ENCODE measurements at places on chromosomes 12 and 14.

DNA sequence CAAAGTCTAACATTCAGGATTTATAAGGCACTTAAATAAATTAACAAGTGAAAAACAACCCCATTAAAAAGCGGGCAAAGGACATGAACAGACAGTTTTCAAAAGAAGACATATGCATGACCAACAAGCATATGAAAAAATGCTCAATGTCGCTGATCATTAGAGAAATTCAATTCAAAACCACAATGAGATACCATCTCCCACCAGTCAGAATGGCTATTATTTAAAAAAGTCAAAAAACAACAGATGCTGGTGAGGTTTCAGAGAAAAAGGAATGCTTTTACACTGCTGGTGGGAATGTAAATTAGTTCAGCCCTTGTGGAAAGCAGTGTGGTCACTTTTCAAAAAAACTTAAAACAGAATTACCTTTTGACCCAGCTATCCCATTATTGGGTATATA, 60.7 kb upstream of the BDKRB2 start:
- no peak for DNase-seq

DNA sequence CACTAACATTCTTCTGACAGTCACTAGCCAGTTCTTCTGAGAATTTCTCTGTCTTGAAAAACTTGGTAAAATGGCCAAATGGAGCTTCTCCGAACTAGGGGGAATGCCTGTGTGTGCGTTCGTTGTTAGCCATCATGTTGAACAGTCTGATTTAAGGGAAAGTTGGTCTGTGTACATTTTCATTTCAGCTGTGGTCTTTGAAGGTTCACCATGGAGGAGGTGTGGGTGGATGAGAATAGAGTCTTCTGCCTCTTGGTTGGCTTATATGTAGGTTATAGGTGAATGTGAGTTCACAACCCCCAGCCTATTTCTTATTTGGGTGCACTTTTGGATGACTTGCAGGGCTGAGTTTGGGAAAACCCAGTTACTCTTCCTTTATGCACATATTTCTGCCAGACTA, 12.9 kb downstream of the ETV6 start:
- no peak for DNase-seq

DNA sequence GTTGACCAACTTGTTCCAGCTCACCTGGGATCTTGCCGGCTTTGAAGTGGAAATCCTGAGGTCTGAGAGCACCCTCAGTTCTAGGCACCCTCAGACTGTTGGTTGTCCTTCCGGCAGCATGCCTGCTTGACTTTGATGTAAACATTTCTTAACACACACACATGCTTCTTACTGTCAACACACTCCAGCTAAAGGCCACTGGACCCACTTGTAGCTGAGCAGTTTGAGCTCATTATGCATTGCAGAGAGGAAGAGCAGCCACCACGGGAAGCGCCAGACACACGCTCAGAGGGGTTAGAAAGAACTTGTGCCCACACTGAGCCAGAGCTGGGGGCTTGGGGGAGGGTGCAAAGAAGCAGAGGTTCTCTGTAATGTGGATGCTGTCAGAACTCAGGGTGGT, 55.8 kb downstream of the TNFAIP2 start:
- DNase-seq: no peak

GRCh38 chr14:59510001-59510400, 25.7 kb downstream of the JKAMP start:
- no peak for DNase-seq

- DNase-seq: no peak
Measured at GRCh38 chr12:128276471-128276870, 9.5 kb downstream of the TMEM132C start.

DNA sequence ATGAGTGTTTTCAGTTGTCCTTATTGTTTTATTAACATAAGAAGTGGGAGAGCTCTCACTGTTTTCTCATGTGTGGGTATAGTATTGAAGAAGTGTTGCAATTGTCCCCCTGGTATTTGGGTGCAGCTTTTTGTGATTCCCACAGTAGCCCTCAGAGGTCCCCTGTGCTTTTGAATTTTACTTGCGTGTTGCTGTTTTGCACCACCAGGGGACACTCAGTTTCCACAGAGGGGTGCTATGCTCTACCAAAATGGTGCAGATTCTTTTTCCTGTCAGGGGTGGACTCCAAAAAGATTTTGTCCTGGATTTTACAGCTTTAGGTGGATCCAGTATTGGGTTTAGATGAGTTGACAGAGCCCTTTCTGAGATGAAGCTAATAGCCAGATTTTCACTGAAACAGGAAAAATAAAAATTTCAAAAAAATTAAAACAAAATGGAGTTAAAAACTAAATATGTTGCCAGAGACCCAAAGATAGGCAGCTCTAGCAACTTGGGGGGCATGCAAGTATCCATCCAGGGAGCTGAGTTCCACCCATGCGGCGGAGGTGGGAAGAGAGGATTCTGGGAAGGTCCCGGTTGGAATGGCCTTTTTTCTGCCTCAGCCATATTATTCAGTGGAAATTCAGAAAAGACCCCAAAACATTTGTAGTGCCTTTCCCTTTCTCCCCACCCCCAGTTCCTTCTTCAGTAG, 50.2 kb downstream of the TTLL5 start:
- DNase-seq: peak; percentile 8

All from G401 (cell line).